ENCODE measurements at places on chromosomes 16 and 17.

- DNase-seq: no peak
These were observed 23.9 kb downstream of the CA10 start for GRCh38 chr17:52134641-52135040.

DNA sequence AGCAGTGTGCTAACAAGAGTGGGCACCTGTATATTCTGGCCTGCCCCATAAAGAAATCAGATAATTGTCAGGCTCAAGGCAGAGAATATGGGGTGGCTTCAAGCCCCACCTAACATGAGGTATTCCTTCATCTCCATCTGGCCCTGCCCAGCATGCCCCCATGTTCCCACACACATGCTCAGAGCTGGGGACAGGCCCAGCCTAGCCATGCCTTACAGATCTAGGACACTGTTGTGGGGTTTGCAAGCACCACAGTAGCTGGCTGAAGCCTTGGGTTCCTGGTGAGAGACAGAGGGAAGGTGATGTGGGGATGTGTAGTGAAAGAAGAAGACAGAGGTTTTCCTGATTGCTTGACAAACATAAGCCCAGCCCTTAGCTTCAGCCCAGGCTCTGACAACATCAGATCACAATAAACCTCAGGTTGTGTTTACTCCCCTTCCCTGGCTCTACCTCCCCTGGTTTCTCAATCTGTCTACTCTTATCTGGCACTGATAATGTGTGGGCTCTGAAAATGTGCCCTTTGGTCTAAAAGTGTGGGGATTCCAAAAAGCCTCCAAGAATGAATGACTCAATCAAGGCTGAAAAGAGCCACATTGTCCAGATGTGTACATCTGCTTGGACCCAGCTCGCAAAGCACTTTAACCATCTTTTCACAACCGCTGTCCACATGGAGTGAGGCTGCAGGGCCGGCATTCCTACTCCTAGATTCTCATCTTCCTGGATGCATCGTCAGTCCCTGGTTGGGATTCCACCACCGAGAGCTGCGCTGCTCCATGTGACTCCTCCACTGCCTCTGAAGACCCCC lies 34.4 kb downstream of the CDRT4 start:
- DNase-seq: no peak

- DNase-seq: no peak
These were observed 9.9 kb downstream of the TBC1D16 start for GRCh38 chr17:80025796-80026195.

- DNase-seq: no peak
These were observed 19.4 kb downstream of the TMEM94 start for GRCh38 chr17:75475851-75476250.
